ENCODE measurements at places on chromosomes 12 and 14.

DNA sequence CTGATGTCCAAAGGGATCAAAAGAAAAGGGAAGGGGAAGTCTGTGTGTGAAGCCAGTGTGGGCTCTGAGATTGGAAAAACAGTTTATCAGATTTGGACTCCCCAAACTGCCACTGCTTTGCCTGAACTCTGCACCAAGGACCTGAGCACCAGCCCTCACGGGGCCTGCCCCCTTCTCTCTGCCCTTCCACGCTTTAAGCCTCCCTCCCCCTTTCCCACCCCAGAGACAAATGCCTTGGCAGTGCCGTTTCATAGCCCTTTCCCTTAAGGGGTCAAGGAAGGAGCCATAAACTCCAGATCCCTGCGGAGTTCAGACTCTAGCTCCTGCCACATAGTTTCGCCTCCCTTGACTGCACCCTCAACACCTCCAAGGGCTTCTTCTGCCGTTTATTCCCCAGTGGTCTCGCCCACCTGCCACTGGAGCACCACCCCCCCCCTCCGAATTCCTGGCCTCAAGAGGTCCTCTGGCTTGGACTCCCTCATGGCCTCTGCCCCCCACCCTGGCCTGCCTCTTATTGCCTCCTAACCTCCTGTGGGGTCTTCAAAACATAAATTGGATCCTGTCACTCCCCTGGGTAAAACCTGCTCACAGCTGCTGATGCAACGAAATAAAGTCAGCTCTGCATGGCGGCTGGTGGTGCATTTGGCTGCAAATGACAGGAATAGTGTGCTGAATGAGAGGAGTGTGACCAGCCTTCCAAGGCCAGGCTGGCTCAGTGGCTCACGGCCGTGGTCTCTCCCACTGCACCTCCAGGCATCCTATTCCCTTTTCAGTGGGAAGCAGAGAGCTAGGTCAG is 18.8 kb downstream of the SLC25A29 start:
- no peak for DNase-seq

GRCh38 chr14:91373591-91374254 is 43.9 kb downstream of the CCDC88C start:
- DNase-seq, result no peak

DNA sequence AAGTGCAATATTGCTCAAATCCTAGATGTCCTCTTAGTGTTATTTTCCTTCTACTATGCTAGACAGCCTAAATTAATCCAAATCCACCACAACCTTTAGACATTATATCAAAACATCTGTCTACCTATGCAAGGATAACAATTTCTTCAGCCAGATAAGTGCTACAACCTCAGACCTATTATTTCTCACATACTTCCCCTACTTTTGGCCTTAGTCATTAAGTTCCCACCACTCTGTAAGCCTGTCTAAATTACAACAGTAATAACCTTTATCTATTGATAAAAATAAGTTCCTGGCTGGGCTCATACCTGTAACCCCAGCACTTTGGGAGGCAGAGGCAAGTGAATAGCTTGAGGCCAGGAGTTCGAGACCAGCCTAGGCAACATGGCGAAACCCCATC is 74.0 kb downstream of the KIF21A start:
- DNase-seq, result no peak

- DNase-seq, result no peak
Measured at GRCh38 chr12:113189361-113189760, 3.8 kb downstream of the RITA1 start.

- DNase-seq, result no peak
Measured at GRCh38 chr12:109554761-109555160, 18.5 kb downstream of the MMAB start.

DNA sequence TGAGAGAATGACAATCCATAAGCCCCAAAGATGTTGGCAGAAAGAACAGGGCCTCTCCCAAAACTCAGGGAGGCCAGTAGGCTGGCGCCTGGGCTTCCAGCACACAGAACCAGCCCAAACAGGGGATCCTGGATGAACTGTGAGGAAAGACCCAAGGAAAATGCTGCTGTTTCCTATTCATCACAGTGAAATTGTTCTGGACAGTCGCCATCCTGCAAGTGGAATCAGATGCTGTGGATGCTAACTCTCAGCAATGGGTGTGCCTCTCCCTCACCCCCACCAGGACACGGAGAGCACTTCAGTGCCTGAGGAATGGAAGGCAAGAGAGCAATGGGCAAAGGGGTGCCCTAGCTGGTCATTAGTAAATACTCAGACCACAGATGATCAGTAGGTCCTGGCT is 80.8 kb downstream of the ANO2 start:
- no peak for DNase-seq

GRCh38 chr12:65838330-65838976 is 14.2 kb downstream of the HMGA2 start:
- DNase-seq, result no peak

DNA sequence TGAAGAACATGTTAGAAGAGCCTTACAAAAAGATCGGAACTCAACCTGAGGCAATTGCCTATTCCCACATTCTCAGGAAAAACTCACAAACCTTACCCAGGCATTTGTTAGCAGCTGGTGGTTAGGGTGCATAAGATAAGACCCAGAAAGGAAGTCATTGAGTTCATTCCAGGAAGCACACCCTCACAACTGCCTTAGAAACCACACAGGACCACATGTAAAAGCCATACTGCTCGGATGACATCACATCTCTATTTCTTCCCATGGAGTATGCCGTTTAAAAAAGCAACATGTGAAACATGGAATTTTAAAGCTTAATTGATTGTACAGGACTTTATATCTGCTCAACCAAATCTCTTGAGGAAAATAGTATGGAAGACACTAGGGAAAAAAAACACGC is 411.2 kb downstream of the DAD1 start:
- DNase-seq, result no peak

DNA sequence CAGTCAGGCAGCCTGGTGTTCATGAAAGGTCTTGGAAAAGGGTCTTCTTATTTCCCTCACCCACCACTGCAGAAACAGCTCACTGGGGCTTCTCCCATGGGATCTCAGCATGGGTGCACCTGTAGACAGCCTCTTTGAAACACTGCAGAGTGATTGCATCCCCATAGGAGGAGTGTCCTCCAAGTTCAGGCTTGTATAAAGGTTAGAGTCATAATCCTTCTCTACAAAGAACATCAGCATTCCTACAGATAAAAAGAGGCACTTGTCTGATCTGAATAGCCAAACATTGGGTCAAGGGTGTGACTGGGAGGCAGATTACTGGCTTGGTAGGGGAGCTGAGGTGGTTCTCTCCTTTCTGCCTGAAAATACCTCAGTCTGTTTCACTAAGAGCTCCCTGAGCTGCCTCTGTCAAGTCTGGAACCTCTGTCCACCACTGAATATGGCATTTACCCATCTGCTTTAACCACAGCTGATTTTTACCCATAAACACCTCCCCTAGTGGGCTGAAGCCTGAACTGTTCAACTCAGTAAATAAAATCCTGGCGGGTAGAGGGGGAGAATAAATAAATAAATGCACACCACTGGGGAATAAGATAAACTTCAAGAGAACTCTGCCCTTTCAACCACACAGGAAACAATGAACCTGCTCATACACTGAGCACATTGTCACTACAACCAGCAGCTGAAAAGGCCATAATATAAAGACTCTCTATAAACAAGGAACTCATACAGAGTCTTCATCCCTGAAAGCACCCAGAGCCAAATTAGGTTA is 120.7 kb upstream of the SCAF11 start:
- no peak for DNase-seq

DNA sequence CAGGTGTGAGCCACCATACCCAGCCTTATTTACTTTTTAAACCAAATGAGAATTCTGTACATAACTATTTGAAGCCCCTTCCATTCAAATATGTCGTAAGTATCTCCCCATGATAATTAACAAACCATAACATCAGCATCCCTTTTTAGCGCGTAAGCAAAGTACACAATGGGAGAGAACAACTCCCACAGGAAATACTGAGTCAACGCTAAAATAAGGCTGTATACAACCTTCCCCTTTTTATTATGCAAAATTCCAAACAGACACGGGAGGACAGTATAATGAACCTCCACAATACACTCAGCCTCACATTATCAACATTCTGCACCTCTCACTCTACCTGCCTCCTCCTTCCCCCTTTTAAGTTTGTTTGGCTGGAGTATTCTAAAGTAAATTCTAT is 73.5 kb downstream of the CCDC88C start:
- no peak for DNase-seq

GRCh38 chr12:46557539-46558373 is 185.2 kb upstream of the SLC38A2 start:
- DNase-seq, result no peak

- DNase-seq, result no peak
Measured at GRCh38 chr12:101696251-101697196, 916 bp upstream of the CHPT1 start.

DNA sequence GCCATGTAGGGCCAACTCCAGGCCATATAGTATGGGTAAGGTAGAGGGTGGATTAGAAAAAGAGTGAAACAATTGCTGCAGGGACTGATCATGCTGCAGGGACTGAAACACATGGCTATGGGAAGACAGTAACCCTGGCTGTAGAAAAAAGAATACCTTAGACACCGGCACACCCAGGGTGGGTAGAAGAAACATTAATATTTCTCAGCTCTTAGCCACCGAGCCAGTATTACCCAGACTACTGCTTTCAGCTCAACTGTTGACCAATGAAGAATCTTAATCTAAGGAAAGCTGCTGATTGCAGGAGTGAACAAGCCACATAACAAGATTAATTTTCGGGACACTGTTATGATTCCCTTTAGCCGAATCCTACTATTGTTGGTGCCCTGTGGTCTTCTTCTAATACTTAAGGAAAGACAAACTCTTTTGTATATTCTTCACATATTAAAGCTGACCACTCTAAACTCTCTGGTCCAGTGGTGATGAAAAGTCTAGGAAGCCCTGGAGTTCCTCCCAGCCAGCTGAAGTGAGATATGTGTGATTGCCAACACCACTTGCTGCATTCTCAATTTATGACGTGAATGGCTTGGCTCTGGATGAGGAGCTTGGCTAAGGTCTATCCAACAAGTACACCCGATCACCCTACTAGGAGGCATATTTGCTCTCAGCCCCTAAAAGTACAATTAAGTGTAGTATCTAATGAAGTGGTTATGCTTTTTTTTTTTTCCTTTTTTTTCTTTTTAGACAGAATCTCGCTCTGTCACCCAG is 69.2 kb downstream of the NOVA1 start:
- DNase-seq, result no peak

DNA sequence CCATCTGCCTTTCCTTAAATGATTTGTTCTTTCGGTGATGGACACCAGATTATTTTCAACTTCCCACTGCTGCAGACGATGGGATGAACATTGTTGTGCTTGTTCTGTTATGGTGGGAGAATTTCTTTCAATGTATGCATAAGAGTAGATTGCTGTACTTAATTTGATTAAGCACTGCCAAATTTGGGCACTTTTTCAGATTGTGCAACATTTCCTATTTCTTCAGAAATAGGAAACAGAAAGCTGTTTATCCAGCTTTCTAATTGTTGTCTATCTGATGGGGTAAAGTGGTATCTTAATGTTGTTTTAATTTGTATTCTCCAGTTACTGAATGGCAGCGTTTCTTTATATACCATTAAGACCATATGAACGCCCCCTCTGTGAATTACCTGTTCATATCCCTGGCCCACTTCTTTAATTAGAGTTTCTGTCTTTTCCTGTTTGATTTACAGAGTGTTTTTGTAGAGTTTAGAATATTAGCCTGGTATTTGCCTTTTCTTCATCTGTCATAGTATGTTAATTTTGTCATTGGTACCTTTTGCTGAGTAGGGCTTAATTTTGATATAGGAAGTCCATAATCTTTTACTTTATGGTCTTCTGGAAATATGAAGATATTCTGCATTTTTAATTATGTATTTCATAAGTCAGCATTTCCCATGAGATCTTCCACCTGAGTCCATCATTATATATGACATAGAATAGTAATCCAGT is 59.6 kb downstream of the DIP2B start:
- DNase-seq, result no peak

All from stimulated activated CD8-positive, alpha-beta memory T cell treated with anti-CD3 and anti-CD28 coated beads, Interleukin-4, amount 100 ng/mL, for 1 hour (primary cell).